ENCODE measurements at places on chromosomes 1 and 21. TPM values are rescaled to one million over a fixed set of nuclear protein-coding genes. Genes with fewer than 3 reads are reported as not detected.
A peak's percentile ranks its signal among the peaks of the same experiment; 100 is the strongest.

GRCh38 chr1:228020686-228021354 is 14.0 kb downstream of the WNT3A start:
- H3K27me3 ChIP-seq: peaks cover 25% of the 10 kb centered on the region
- no peaks in the 10 kb centered on the region for H3K4me1 ChIP-seq
- H3K4me3 ChIP-seq: no peak overlapping the region
- no peak for DNase-seq
- no peaks in the 10 kb centered on the region for H3K36me3 ChIP-seq

DNA sequence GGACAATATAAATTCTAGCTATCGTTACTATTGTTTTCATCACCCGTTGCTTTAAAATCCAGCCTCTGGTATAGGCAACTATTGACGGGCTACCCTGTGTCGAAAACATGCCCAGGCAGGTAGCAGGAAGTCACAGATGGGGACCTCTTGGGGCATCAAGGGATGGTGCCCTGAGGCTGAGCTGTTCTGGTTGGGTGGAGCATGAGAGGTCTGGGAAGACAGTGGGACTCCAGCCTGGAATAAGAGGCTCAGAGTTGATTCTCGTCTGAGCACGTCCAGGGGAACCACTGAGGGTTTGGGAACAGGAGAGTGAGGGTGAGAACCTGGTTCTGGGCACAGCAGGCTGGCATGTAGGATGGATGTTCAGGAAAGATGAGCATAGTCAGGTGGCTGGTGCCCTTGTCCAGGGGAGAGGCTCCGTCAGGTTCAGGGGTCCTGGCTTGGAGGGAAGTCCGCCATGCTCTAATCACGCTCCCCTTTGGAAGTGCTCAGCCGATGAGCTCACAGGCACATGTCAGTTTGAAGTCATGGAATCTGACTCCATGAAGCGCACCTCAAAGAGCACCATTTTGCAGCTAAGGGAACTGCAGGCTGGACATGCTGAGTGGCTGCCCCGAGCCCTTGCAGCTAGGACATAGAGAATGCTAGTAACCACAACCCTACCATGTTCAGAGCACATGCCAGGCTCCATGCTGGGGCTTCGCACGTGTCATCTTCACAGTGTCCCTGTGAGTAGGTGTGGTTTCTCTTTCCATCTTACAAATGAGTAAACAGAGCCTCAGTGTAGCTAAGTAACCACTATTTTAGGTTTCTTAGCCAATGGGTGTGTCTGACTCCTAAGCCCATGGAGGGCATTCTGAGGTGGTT is 21.0 kb downstream of the PCSK9 start:
- H3K4me3 ChIP-seq: no peak overlapping the region
- peaks cover 22% of the 10 kb centered on the region for H3K4me1 ChIP-seq
- H3K36me3 ChIP-seq: no peaks in the 10 kb centered on the region
- no peak overlapping the region for H3K27ac ChIP-seq
- peak; percentile 63 for DNase-seq
- H3K27me3 ChIP-seq: no peaks in the 10 kb centered on the region

- H3K27ac ChIP-seq: no peak overlapping the region
- no peak overlapping the region for H3K4me3 ChIP-seq
- H3K27me3 ChIP-seq: no peaks in the 10 kb centered on the region
- no peak for DNase-seq
- no peaks in the 10 kb centered on the region for H3K36me3 ChIP-seq
These were observed 194.1 kb upstream of the ADGRL2 start for GRCh38 chr1:81606656-81607055.

Gene SMPDL3B
- not detected for total RNA-seq

Gene OR2L13
- total RNA-seq: not detected
